Activated naive CD4-positive, alpha-beta T cell treated with anti-CD3 and anti-CD28 coated beads, Interleukin-2, amount 50 U/mL, for 16 hours (primary cell): ENCODE measurements at places on chromosomes 4 and X.
A peak's percentile ranks its signal among the peaks of the same experiment; 100 is the strongest.

GRCh38 chrX:115892787-115893671, 277.5 kb upstream of the AGTR2 start:
- DNase-seq, result no peak

GRCh38 chrX:69051901-69052300, 113.4 kb downstream of the PJA1 start:
- DNase-seq, result no peak

GRCh38 chr4:76714226-76714625, 183.7 kb downstream of the SOWAHB start:
- no peak for DNase-seq

- DNase-seq, result no peak
Observed at GRCh38 chrX:118502161-118502789, 6.7 kb downstream of the DOCK11 start.

GRCh38 chrX:117996408-117996807, 120.2 kb downstream of the KLHL13 start:
- no peak for DNase-seq

DNA sequence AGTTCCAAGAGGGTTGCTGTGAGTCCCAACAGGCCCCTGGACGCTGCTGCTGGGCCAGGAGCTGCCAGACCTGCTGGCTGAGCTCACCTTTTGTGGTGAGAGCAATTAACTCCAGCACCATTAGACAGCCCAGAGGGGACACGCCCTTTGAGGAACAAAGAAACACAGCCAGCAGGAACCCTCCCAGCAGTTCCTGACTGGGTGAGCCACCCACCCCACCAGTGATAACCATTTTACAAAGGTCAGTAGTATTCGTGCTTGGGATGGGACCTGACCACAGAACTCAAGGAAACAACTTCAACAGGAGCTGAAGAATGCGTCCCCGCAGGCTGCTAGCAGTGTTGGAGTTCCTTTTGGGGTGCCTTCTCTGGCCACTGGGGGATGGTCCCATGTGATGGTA, 38.8 kb upstream of the AFAP1 start:
- no peak for DNase-seq

- DNase-seq, result no peak
Observed at GRCh38 chr4:53633608-53634007, 42.3 kb upstream of the LNX1 start.

DNA sequence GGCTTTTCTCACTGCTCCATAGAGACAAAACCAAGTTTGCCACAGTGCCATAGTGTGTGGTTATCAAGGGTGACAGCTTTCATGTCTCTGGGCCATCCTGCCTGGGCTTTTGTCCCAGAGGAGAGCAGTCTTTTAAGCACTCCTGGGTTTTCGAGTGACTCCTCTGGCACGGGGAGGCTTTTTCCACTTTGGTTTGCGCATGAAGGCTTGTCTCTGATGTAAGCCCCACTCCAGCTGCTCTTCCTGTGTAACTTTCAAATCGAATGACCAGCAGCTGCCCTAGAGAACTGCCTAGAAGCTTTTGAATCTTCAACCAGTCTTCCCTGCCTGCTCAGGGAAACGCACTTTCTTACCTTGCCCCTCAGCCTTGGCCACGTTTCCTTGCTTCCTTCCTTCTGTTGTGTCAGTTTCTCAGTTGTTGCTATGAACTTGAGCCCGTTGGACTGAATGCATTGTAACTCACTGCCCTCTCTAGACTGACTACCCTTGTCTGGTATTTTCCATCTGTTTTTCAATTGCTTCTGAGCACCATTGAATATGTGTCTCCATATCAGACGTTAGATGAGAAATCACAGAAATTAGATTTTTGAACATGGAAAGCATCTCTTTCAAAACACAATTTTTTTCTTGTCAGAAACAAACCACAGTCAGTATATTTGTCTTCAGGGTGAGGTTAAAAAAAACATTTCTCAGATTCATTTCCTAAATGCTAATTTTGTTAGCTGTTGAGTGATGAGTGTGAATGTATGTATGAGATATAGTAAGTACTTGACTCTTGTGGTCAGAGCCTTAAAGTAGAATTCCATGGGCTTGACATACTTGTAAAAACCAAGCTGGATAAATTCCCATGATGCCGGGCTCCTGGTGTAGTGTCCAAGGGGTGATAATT, 45.3 kb downstream of the SLC9A6 start:
- DNase-seq, result no peak

- DNase-seq, result no peak
Observed at GRCh38 chr4:48649505-48649904, 130.6 kb downstream of the FRYL start.

DNA sequence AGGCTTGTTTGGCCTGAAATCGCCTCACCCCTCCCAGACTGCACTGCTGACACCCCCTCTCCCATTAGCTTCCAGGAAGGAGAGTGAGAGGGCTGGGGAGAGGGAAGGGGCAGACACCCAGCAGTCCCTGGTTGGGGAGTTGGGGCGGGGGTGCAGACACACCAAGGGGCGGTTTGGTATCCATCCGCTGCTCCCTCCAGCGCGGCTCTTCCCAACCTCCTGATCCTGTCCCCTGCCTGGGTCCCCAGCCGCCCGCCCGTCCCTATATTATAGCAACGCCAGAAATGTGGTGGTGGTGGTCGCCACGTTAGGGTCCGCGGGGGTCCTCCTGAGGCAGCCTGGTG, 24.9 kb downstream of the GPRASP3 start:
- DNase-seq, result no peak

- no peak for DNase-seq
Observed at GRCh38 chr4:52799813-52800212, 48.6 kb upstream of the ERVMER34-1 start.

GRCh38 chrX:71536285-71536684, 3.4 kb downstream of the OGT start:
- peak; percentile 44 for DNase-seq

DNA sequence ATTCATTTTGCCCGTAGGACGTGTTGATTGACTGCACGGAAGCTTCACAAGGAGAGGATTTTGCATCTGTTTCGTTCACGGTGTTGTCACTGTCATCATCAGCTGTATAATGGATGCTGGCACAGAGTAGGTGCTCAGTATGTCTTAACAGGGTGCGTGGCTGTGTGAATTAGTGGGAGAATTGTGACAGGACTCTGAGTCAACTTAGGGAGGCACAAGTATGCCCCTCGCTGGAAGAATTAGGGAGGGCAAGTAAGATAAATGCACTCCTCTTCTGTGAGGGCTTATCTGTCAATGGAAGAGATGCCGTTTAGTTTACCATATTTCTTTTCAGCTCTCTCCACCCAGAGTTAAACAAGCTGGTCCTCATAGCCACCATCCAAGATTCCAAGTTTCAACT, 107.2 kb downstream of the TRIML1 start:
- no peak for DNase-seq

DNA sequence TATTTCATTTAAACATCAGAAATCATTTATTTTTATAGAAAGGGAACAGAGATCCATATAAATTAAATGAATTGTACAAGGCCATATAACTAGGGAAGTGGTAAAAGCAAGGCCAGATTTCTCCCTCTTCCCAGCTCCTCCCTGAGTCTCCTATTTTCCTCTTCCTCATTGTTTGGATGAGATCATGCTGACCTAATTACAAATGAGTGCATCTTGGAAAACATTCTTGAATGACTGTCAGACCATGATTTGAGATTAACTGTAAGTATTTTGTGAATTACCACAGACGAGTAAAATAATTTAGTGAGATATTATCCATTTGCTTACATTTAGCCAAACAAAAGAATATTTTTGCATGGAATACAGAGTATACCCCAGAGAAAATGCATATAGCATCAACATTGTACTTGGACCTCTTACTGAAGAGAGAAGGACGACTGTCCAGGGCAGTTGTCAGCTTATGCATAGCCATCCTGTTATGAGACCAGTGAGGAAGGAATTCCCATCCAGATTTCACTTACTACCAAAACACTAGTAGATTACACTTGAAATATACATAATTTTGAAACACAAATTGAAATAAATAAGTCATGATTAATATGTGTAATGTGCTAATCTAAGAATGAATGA, 47.3 kb downstream of the SLAIN2 start:
- DNase-seq, result no peak

DNA sequence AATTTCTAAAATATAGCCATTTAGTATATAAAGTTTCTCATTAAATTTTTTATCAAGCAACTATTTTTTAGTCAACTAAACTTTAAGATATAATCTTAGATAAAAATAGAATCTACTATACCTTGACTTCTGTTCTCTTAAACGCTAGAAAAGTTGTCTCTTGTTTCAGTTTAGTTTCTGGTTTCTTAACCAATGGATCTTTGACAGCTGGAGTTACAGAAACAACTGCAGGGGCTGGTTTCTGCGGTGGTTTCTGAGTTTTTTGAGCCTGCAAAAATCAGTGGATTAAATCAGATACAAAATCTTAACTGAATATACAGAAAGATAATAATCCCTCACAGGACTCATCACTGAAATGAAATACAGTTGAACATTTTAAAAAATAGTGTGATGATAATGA, 21.9 kb downstream of the INTS12 start:
- DNase-seq, result no peak

GRCh38 chr4:63831590-63832155, 577.6 kb downstream of the TECRL start:
- no peak for DNase-seq

GRCh38 chr4:94014484-94015136, 186.1 kb downstream of the ATOH1 start:
- no peak for DNase-seq

DNA sequence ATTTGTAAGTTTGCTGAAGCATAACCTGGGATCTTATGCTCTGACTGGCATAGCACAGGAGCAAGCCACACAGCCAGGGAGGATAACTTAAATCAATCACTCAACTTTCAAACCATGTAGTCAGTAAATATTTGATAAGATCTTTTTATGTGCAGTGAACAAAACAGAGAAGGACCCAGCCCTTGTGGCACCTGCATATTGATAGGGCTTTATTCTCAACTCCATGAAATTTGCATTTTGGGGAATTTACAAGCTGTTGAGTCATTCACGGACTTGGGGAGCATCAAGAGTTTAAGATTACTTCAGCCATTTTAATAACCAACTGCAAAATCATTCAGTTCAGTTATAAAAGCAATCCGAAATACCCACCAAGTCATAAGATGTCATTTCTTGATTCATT, 122.6 kb downstream of the COMMD8 start:
- no peak for DNase-seq

- no peak for DNase-seq
Observed at GRCh38 chr4:137278431-137278830, 253.9 kb downstream of the PCDH18 start.

GRCh38 chr4:142544594-142544993, 301.5 kb downstream of the INPP4B start:
- no peak for DNase-seq

DNA sequence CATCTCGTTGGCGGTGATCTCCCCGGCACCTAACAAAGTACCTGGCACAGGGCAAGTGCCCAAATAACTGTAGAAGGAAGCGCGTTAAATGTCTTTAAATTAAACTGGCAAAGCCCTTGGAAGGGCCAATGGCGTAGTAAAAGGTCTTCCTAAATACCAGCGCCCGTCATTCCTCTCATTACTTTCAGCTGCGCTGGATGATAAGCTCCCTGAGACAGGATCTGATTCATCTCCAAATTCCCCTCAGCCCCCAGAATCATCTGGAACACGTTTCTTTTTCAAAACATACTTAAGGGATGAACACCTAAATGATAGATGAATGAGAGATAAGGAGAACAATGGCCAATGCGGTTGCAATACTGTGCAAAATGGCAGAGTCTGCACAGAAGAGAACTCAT, 95.1 kb downstream of the AFAP1 start:
- no peak for DNase-seq

- DNase-seq, result no peak
Observed at GRCh38 chr4:55884851-55885219, 31.4 kb downstream of the EXOC1 start.

GRCh38 chr4:185309770-185310169, 86.0 kb downstream of the LRP2BP start:
- DNase-seq, result no peak

DNA sequence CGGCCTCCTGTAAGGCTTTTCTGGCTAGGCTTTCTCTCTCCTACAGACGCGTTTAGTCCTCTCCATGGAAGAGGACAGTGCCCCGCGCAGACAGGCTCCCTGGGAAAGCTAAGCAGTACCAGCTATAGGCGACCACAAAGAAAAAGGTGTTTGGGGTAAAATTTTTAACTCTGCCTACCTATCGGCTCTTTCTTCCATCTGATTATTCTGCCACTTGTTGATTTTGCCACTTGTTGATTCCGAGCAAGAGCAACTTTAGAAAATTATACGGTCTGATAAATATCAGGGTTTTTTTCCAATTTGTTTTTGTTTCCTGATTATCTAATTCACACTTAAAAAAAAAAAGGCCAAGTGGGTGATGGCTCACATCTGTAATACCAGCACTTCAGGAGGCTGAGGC, 1600.5 kb upstream of the TENM3 start:
- DNase-seq, result no peak

DNA sequence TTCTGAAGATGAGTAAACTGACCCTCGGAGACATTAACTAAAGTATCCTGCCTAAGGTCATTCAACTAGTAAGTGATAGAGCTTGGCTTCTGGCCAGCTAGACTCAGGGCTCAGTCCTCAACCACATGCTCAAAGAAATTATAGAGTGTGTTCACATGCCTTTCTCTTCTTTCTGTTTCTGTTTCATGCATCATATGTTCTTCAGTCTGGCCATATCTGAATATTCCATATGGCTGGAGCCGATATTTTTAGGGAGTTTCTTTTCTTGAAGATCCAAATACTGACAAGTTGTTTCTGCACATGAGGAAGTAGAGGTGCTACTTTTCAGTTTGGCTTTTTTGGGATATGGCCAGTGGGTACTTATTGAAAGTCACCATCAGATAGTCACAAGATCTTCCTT, 44.9 kb downstream of the MMRN1 start:
- DNase-seq, result no peak
